ENCODE measurements at places on chromosomes 4 and X. TPM values are rescaled to one million over a fixed set of nuclear protein-coding genes. Genes with fewer than 3 reads are reported as not detected.

DNA sequence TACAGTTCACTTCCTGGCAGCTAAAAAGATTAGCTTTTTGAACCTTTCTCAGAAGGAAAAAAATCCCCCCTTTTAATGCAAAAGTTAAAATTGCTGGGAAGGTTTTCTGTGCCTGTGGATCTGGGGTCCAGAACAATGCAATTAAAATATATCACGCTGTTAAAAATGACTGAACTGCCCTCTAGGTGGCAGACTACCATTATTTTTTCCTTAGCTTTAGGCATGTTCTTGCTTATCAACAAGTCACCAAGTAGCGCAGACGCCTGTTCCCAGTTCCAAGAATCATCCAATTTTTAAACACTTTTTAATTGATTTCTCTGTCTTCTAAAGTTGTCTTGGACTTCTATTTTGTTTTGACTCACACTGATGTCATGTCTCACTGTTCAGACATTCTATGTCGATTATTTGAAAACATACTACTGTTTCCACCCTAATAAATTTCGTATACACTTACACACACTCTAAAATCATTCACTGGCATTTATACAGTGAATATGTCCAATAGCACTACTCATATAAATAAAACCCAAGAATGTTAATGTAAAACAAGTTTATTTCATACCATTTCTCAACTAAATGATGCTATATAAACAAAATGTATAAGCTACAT, 661.6 kb downstream of the RAPGEF2 start:
- H3K27ac ChIP-seq: no peak overlapping the region
- no peak overlapping the region for H3K4me3 ChIP-seq
- H3K36me3 ChIP-seq: no peaks in the 10 kb centered on the region
- no peak for DNase-seq
- no peaks in the 10 kb centered on the region for H3K4me1 ChIP-seq
- no peaks in the 10 kb centered on the region for H3K27me3 ChIP-seq

DNA sequence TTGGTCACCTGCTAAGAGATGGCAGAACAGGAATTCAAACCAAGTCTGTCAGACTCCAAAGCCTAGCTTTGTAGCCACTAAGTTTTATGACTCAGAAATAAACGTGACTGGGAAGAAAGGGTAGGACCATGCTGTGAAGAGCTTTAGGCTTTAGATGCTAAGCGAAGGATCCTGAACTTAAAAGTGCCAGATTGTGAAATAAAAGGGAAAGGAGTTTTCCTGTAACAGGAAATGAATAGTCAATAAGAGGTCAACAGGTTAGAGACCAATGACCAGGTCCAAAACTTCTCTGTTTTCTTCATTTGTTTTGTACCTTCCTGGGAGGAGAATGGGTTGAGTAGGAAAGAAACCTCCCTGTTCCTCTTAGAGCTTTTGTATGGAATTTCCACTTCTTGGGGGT, 98.8 kb upstream of the EOLA2 start:
- H3K27me3 ChIP-seq: no peaks in the 10 kb centered on the region
- H3K4me1 ChIP-seq: no peaks in the 10 kb centered on the region
- no peak overlapping the region for H3K4me3 ChIP-seq
- no peak for DNase-seq
- H3K36me3 ChIP-seq: no peaks in the 10 kb centered on the region
- H3K27ac ChIP-seq: no peak overlapping the region

DNA sequence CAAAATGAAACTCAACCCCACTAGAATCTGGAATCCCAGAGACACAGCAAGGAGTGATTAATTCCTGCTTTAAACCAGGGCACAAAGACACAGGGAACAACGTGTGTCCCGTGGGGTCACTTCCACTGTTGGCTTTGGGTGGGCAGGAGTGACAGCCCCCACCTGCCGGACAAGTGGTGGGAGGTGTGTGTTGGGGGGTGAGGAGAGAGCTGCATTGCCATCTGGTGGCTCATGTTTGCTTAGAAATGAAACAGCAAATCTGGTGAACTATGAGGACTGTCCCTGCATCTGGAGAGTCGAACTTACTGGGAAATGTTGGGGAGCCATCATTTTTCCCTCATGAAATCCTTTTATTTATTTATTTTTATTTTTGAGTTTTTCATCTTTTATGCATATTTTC, 75.9 kb upstream of the AFAP1 start:
- peaks cover 7% of the 10 kb centered on the region for H3K4me1 ChIP-seq
- H3K27ac ChIP-seq: no peak overlapping the region
- no peaks in the 10 kb centered on the region for H3K27me3 ChIP-seq
- H3K4me3 ChIP-seq: no peak overlapping the region

Gene PRSS12
- 21.1 TPM for total RNA-seq

- no peak overlapping the region for H3K4me3 ChIP-seq
- H3K27ac ChIP-seq: no peak overlapping the region
- no peaks in the 10 kb centered on the region for H3K36me3 ChIP-seq
Observed at GRCh38 chrX:143571521-143571920, 54.2 kb upstream of the SPANXN3 start.

- no peak overlapping the region for H3K4me3 ChIP-seq
- no peaks in the 10 kb centered on the region for H3K36me3 ChIP-seq
- peaks cover 9% of the 10 kb centered on the region for H3K27me3 ChIP-seq
- DNase-seq: no peak
- H3K27ac ChIP-seq: no peak overlapping the region
- no peaks in the 10 kb centered on the region for H3K4me1 ChIP-seq
Observed at GRCh38 chrX:42175843-42176242, 252.5 kb upstream of the CASK start.

- peaks cover 16% of the 10 kb centered on the region for H3K36me3 ChIP-seq
- no peaks in the 10 kb centered on the region for H3K27me3 ChIP-seq
- no peak overlapping the region for H3K4me3 ChIP-seq
- H3K27ac ChIP-seq: no peak overlapping the region
- no peaks in the 10 kb centered on the region for H3K4me1 ChIP-seq
Observed at GRCh38 chr4:128158894-128159293, 97.8 kb downstream of the LARP1B start.

Gene ZIC3
- total RNA-seq: not detected

- no peak for DNase-seq
- peaks cover 45% of the 10 kb centered on the region for H3K4me1 ChIP-seq
- no peaks in the 10 kb centered on the region for H3K36me3 ChIP-seq
- peak within 1 kb of the TSS; percentile 42 for H3K4me3 ChIP-seq
- H3K27ac ChIP-seq: peak within 1 kb of the TSS; percentile 9
Observed at GRCh38 chrX:130171446-130172126, at the start of gene RAB33A. TSS of gene RAB33A (plus strand) at chrX:130171962. CDS start at chrX:130172063, 101 bp downstream.

Gene PNMA3
- not detected for total RNA-seq

DNA sequence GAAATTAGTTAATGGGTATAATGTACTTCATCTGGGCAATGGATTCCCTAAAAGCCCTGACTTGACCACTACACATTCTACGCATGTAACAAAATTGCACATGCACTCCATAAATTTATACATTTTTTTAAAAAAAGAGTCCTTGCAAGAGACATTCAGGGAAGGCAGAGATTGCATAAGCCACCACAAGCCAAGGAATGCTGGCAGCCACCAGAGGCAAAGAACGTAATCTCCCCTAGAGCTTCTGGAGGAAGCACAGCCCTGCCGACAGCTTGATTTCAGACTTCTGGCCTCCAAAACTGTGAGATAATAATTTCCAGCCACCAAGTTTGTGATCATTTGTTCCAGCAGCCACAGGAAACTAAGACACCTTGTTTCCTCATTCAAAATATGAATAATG, 185.6 kb upstream of the GALNT7 start:
- H3K4me1 ChIP-seq: peaks cover 12% of the 10 kb centered on the region
- DNase-seq: no peak
- H3K4me3 ChIP-seq: no peak overlapping the region
- H3K27me3 ChIP-seq: no peaks in the 10 kb centered on the region
- H3K36me3 ChIP-seq: no peaks in the 10 kb centered on the region
- H3K27ac ChIP-seq: no peak overlapping the region

DNA sequence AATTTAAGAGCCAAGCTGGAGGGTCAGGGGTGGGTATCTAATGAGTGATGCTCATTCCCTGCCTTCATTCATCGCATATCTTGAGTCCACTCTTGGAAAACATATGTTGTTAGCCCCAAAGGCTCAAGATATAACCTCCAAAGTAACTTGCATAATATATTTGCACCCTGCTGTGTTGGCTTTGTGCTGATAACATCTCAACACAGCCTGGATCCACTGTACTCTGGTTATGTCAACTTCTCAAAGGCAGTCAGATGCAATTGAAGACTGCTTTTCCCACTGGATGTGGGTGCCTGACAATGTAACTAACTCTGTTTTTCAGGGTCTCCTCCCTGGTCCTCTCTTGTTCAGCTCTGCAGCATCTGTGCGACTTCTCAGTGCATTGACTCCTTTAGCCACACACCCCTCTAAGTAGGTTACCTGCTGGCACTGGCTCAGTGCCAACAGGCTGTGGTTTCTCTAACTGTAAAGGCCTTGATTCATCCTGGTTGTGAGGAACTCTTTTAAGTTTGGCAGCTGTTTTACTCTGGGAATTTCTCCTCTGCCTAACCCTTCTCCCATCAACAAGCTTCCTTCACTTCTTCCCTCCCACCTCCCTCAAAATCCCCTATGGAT, 28.1 kb downstream of the SLC16A2 start:
- no peak overlapping the region for H3K4me3 ChIP-seq
- no peaks in the 10 kb centered on the region for H3K36me3 ChIP-seq

DNA sequence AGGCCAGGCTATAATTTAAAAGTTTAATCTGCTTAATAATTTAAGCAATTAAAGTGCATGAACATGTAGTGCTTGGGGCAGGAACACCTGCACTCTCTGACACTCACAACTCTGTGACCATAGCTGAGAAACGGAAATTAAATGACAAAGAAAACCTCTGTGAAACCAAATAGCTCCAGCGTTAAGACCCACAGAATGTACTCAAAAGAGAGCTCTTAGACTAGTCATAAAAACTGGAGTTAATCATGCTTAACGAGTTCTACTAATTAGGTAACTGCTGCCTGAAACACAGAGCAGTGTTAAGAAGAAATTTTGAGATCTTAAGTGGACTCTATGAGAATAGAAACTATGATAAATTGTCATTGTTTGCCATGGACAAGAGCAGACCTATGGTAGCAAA, 174.4 kb upstream of the SPIN4 start:
- H3K36me3 ChIP-seq: no peaks in the 10 kb centered on the region
- H3K4me1 ChIP-seq: no peaks in the 10 kb centered on the region
- H3K27me3 ChIP-seq: no peaks in the 10 kb centered on the region
- no peak overlapping the region for H3K27ac ChIP-seq
- no peak for DNase-seq

DNA sequence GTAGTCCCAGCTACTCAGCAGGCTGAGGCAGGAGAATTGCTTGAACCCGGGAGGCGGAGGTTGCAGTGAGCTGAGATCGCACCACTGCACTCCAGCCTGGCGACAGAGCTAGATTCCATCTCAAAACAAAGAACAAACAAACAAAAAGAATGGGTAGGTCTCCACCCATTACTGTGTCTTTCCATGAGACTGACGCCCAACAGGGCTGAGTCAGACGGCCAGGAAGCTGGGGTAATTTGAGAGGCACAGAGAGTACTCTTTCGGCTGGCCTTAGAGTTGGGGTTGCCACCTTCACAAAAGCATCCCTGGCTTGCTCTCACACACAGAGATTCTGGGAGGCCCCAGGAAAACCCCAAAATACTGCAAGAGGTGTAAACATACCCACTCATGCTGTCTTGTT, 72.0 kb upstream of the DHRSX start:
- H3K4me3 ChIP-seq: no peak overlapping the region
- H3K4me1 ChIP-seq: no peaks in the 10 kb centered on the region
- H3K27ac ChIP-seq: no peak overlapping the region
- no peaks in the 10 kb centered on the region for H3K27me3 ChIP-seq
- no peak for DNase-seq
- no peaks in the 10 kb centered on the region for H3K36me3 ChIP-seq

DNA sequence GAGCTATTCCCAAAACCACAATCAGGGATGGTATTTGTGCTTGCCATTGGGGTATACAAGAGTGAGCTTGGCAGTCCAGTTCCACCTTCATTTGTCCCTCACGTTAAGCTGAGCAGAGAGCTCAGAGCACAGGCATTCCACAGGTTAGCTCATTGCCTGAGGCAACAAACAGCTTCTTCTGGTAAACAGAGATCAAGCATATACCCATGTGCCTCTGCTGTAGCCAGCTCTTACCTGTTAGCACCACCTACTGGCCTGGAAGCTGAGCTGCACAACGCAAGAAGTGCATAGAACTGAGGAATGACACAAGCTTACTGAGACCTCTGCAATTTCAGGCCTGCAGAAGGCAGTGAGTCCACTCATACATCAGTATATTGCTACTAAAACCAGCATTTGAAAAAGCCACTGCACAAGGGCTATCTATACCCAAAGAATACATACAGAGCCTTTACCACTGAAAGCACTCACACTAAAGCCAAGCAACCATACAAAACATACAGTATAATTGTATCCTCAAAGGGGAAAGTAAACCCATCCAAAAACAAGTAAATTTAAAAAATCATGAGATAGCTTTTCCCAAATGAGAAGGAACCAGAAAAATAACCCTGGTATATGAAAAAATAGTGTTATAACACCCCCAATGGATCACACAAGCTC, 258.3 kb upstream of the GABRA2 start:
- no peaks in the 10 kb centered on the region for H3K4me1 ChIP-seq
- no peak for DNase-seq
- H3K36me3 ChIP-seq: no peaks in the 10 kb centered on the region
- H3K4me3 ChIP-seq: no peak overlapping the region

Gene CRMP1
- total RNA-seq: 2.7 TPM

Gene FMR1NB
- not detected for total RNA-seq

- peak overlapping the region; percentile 81 for H3K4me3 ChIP-seq
- H3K27me3 ChIP-seq: no peaks in the 10 kb centered on the region
- H3K4me1 ChIP-seq: peaks cover 67% of the 10 kb centered on the region
- DNase-seq: no peak
- peak overlapping the region; percentile 99 for H3K27ac ChIP-seq
Observed at GRCh38 chrX:153969904-153970356, 1.7 kb downstream of the HCFC1 start.

Gene FGF5
- total RNA-seq: not detected

DNA sequence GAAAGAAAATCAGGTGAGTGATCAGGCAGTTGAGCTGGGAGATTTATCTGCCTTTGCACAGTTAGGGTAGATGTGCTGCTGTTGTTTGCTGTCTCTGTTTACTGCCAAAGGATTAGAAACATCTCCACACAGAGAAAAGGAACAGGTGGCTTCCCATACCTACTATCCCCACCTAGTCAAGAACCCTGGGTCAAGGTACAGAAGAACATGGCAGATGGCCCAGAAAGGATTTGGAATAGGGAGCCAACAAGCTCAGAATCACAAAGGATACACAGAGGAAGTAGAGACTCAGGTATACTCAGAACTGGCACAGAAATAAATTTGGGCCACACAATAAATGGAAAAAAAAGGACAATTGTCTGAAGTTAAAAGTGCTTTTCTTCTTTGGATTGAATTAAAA, 64.3 kb downstream of the TIGD2 start:
- DNase-seq: no peak
- H3K4me3 ChIP-seq: no peak overlapping the region
- H3K36me3 ChIP-seq: no peaks in the 10 kb centered on the region
- H3K4me1 ChIP-seq: peaks cover 7% of the 10 kb centered on the region
- H3K27me3 ChIP-seq: no peaks in the 10 kb centered on the region
- no peak overlapping the region for H3K27ac ChIP-seq

GRCh38 chr4:182022909-182023308, 220.3 kb upstream of the TENM3 start:
- no peak overlapping the region for H3K4me3 ChIP-seq
- no peaks in the 10 kb centered on the region for H3K27me3 ChIP-seq
- no peak for DNase-seq
- no peaks in the 10 kb centered on the region for H3K36me3 ChIP-seq
- no peak overlapping the region for H3K27ac ChIP-seq

GRCh38 chr4:23952258-23952657, 62.4 kb upstream of the PPARGC1A start:
- H3K27me3 ChIP-seq: no peaks in the 10 kb centered on the region
- no peaks in the 10 kb centered on the region for H3K4me1 ChIP-seq
- H3K4me3 ChIP-seq: no peak overlapping the region
- DNase-seq: no peak
- no peak overlapping the region for H3K27ac ChIP-seq
